CD8-positive, alpha-beta memory T cell (primary cell): ENCODE measurements at places on chromosomes 7 and 10.

DNA sequence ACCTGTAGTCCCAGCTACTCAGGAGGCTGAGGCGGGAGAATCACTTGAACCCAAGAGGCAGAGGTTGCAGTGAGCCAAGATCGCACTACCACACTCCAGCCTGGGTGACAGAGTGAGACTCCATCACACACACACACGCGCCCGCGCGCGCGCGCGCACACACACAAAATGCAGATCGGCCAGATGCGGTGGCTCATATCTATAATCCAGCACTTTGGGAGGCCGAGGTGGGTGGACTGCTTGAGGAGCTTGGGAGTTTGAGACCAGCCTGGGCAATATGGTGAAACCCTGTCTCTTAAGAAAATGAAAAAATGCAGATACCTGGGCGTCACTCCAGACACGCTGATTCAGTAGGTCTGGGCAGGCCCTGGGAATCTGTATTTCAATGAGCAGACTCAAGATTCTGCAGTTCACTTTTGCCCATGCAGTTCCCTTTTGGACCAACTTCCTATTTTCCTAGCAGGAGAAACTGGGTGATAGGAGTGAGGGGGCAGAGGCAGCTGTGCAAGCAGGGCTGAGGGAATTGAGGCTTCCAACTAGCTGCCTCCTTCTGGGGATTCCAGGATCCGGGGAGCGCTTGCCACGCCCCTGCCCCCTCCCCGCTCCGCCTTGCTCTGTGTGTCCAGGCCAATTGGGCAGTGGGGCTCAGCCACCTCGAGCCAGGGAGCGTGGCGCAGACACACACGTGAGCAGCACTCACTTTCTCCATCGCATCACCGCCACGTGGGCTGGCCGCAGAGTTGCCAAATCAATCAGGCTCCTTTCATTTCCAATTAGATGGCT is 173.6 kb downstream of the SH3PXD2A start:
- no peaks in the 10 kb centered on the region for H3K27me3 ChIP-seq
- peaks cover 20% of the 10 kb centered on the region for H3K4me1 ChIP-seq
- DNase-seq = no peak
- no peaks in the 10 kb centered on the region for H3K36me3 ChIP-seq
- H3K4me3 ChIP-seq = no peak overlapping the region

DNA sequence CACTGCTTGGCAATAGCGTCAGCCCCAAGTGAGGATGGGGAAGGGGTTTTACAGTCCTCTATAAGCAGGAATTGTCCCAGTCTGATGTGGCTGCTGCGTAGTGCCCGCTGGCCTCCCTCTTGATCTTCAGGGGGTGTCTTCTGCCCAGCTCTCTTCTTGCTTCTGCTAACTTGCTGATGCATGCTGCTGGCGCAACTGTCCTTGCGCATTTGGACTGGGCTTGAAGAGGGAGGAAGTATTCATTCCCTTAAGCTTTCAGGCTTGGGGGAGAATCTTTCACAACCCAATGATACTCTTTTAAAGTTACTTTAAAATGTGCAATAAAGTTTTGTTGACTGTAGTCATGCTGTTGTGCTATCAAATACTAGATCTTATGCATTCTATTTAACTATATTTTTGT is 10.3 kb downstream of the GALNT11 start:
- no peak overlapping the region for H3K27ac ChIP-seq
- H3K4me1 ChIP-seq = no peaks in the 10 kb centered on the region
- no peak for DNase-seq
- H3K4me3 ChIP-seq = no peak overlapping the region
- no peaks in the 10 kb centered on the region for H3K36me3 ChIP-seq
- H3K27me3 ChIP-seq = no peaks in the 10 kb centered on the region

DNA sequence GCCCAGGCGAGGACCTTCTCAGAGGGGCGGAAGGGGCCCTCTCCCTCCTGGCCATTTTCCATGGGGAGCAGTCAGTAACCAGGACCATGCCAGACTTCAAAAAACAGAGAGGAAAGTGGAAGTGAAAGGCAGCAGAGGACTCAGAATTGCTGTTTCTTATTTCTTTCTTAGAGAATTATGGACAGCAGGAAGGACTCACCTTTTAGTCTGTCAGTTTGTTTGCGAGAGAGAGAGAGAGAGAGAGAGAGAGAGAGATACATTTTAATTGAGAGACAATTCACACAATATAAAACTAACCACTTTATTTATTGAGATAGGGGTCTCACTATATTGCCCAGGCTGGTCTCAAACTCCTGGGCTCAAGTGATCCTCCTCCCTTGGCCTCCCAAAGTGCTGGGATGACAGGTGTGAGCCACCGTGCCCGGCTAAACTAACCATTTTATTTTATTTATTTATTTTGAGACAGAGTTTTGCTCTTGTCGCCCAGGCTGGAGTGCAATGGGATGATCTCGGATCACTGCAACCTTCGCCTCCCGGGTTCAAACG is 24.5 kb downstream of the SCD start:
- peak overlapping the region; percentile 80 for H3K27ac ChIP-seq
- DNase-seq = no peak
- H3K27me3 ChIP-seq = no peaks in the 10 kb centered on the region
- no peaks in the 10 kb centered on the region for H3K36me3 ChIP-seq
- H3K4me3 ChIP-seq = peak overlapping the region; percentile 18

- H3K4me1 ChIP-seq = no peaks in the 10 kb centered on the region
- no peak overlapping the region for H3K4me3 ChIP-seq
- H3K36me3 ChIP-seq = no peaks in the 10 kb centered on the region
These were observed 113.0 kb downstream of the COL28A1 start for GRCh38 chr7:7422641-7423040.

GRCh38 chr7:146635205-146636032 is 518.8 kb downstream of the CNTNAP2 start:
- no peaks in the 10 kb centered on the region for H3K4me1 ChIP-seq
- no peaks in the 10 kb centered on the region for H3K27me3 ChIP-seq
- H3K36me3 ChIP-seq = no peaks in the 10 kb centered on the region
- H3K27ac ChIP-seq = no peak overlapping the region

- no peak overlapping the region for H3K4me3 ChIP-seq
- no peak overlapping the region for H3K27ac ChIP-seq
- no peak for DNase-seq
- H3K36me3 ChIP-seq = no peaks in the 10 kb centered on the region
These were observed 304.1 kb downstream of the IPMK start for GRCh38 chr10:57963546-57963945.
